ENCODE measurements at places on chromosomes 6 and 20.
A peak's percentile ranks its signal among the peaks of the same experiment; 100 is the strongest.

DNA sequence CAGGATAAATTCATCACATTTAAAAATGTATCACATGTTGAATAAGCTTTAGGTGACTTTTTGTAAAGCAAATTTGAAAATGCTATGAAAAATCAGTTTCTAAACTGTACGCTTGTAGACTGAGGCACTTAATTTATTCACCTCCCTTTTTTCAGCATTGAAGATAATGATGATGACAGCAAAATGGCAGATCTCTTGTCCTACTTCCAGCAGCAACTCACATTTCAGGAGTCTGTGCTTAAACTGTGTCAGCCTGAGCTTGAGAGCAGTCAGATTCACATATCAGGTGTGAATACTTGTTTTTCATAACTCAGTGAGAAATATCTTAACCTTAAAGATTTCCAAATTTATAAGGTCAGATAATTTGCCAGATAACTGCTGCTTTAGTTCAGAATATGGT, 15.6 kb downstream of the FBXO9 start:
- no peak for DNase-seq

- DNase-seq, result no peak
These were observed 253.2 kb downstream of the SOX4 start for GRCh38 chr6:21846541-21847451.

DNA sequence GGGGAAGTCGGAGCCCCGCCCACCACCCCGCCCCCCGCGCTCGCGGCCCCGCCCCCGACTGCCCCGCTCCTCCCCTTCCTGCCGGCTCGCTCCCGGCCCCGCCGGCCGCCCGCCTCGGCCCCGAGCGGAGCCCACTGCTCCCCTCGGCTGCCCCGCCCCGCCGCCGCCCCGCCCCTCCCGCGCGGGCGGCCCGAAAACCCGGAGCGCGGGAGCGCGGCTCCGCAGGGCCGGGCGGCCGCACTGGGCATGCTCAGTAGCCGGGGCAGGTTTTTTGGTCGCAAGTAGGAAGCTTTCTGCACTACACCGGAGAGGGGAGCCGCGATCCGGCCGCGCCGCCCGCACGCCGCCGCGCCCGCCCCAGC, at the start of gene CDYL:
Gene CDYL (plus strand): TSS at position 274 of the 362 bp plus-strand sequence. CDS start 380 bp downstream, outside the sequence.
- DNase-seq, result peak; percentile 71

- no peak for DNase-seq
These were observed 181.1 kb upstream of the SUPT3H start for GRCh38 chr6:45558858-45559257.

- no peak for DNase-seq
These were observed 7.3 kb upstream of the KCNG1 start for GRCh38 chr20:51029963-51030920.

GRCh38 chr20:46588532-46589511, 38.4 kb upstream of the OCSTAMP start:
- no peak for DNase-seq

GRCh38 chr6:143844006-143844405, 868 bp downstream of the LTV1 start:
- no peak for DNase-seq

DNA sequence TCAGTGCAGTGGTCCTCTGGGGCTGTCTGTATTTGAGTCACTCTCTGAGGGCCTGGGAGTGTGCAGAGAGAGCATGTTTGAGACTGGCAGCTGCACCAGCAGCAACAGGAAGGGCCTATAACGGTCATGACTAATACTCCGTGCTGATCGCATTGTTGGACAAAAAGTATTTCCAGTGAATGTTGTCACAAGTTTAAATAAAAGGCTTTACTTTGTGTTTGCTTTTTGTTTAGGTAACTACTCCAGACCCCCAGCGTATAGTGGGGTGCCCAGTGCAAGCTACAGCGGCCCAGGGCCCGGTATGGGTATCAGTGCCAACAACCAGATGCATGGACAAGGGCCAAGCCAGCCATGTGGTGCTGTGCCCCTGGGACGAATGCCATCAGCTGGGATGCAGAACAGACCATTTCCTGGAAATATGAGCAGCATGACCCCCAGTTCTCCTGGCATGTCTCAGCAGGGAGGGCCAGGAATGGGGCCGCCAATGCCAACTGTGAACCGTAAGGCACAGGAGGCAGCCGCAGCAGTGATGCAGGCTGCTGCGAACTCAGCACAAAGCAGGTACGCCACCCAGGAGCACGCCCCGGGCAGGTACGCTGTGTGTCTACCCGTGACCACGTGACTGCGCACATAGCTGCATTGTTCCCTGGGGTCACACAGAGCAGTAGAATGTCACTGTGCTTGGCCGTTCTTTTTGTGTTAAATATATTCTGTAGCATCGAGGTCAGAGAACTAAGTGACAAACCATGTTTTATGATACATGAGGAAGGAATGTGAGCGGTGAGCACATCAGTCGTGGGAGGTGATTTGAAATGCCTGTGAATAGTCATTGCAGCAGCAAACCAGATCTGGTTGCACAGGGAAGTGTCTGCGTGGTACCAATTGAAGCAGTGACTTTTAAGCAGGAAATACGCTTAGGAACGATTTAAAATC, 174.7 kb downstream of the TMEM242 start:
- DNase-seq, result peak; percentile 81

DNA sequence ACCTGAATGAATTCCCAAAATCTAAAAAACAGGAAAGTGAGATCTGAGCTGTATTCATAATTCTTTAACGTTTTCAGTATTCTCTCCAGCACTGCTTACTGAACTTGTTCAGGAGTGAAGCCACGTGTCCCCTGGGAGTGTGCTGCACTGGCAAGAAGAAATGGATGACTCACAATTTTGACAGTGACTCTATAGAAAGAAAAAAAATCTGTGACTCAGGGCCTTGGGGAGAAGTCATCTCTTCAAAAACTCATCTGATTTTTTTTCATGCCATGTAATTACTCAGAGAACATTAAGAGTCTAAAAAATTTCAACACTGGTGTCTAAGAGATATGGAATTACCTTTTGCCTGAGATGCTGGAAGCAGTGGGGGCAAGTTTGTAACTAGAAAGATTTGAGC, 39.7 kb downstream of the ANKEF1 start:
- peak; percentile 75 for DNase-seq

DNA sequence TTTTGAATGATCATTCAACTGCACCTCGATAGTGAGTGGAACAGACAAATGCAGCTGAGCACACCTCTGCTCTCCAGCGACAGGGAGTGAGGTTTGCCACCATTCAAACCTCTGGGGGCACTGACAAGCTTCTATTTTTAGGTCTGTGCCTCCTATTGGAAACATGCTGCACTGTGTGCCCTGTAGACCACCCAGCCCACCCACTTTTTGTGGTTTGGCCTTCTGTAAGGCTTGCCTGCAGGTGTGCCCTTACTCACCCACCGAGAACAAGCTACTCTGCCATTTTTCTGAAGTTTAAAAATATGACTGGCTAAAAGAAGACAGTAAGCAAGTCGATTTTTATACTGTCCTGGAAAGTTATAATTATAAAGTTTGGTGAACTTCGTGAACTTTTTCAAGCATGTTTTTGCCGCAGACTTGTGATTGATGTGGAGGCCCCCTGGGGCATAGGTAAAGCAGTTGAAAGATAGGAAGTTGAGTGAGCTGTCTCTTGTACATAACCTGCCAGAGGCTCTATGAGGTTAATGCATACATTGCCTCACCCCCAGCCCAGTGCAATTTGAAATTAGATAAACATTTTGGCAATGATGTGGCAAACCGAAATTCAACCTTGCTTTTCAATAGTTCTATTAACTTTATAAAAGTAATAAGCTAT, 53.8 kb downstream of the ADGRG6 start:
- DNase-seq, result no peak

DNA sequence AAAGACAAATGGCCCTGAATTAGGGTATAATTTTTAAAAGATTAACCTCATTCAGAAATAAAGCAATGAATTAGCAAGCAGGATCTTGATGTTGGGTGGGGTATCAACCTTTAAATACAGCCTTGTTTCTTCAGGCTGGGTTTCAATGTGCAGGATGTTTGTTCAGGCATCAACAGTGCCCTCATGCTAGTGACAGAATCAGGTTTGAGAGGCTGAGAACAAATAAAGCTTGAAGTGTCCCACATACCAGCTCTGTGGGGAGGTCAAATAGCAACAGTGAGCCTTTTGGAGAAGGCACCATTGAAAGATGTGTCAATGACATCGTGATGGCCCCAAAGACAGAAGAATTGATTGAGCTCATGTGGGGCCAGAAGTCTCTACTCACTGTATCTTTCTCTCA, 68.2 kb downstream of the MTFR2 start:
- no peak for DNase-seq

GRCh38 chr6:74467533-74468215, 738.2 kb downstream of the COL12A1 start:
- no peak for DNase-seq
